ENCODE measurements at places on chromosomes 7 and 10.

GRCh38 chr7:134388336-134389019 lies 70.4 kb downstream of the AKR1B1 start:
- DNase-seq: no peak

DNA sequence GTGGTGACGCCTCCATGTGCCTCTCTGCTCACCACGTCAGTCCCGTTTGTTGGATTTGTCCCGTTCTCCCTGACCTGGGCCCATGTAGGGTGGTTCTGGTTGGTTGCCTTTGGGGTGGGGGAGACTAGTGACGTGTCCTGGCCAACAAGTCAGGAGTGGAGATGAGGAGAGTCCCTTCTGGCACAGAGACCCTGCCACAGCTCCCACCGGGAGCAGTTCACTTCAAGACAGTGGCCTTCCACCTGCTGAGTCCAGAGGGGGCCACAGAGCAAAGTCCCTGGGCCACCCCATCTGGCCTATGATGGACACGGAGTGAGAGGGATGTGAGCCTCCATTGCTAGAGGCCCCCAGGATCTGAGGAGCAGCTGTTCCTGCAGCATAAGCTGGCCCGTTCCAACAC lies 405.6 kb downstream of the TCERG1L start:
- DNase-seq: no peak

DNA sequence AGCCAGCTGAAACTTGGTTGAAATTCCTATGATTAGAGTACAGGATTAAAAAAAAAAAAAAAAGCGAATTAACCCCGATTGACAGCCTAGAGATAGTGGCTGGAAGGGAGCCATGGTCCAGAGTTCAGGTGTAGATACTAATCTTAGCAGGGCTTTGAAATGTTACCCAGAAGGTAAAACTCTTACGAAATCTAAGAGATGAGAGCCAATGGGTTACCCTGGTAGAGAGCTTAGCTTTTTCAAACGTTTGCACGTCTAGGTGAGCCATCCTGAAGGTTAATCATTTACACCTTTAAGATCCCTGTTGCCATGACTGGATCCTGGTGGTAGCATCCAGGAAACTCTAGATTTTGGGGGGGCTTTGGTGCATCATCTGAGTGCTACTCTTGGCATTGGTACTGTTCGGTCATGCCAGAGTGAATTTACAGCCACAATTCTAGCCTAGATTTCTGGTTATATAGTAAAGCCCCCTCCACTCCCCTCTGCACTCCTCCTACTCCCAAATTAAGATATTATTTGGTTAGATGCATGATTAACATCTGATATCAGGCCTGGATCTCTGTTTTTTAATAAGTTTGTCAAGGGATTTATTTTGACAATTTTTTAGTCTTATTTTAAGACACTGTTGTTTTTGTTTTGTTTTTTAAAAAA lies 1.2 kb downstream of the AGFG2 start:
- no peak for DNase-seq

- no peak for DNase-seq
Observed at GRCh38 chr7:157470017-157470322, 133.2 kb downstream of the DNAJB6 start.

GRCh38 chr7:108329514-108329913 lies 126.7 kb downstream of the NRCAM start:
- DNase-seq: no peak

DNA sequence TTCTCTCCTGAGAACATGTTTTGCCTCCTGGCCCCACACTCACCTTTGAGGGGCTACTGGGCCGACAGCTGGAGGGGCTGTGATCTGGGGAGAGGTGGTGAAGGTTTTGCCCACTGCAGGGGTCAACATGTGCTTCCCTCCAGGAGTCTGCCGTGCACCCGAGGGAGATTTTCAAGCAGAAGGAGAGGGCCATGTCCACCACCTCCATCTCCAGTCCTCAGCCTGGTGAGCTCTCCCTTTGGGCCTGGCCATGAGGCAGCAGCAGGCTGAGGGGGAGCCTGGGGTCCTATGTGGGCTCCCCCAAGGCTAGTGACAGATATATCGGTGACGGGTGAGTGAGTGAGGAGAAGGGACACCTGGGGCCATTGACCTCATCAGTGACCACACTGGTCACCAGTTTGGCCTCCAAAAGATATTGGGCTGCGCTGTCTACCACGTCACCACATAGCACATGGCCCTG lies 6.6 kb downstream of the PGAM2 start:
- DNase-seq: no peak

GRCh38 chr10:12419262-12419847 lies 70.0 kb downstream of the CAMK1D start:
- DNase-seq: no peak

DNA sequence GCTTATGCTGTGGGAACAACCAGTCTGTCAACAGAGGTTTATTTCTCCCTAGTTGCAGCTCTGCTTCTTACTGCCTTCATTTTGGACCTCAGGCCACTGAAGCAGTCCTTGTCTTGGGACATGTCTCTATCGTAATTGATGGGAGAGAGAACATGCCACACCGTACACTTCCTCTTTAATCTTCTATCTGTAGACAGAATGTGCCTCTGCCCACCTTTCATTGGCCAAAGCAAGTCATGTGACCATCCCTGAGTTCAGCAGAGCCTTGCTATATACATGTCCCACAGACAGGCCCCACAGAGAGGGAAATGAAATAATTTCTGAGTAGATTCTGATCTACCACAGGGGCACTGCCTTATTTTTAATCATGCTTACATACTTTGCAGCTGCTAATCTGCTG lies 98.0 kb downstream of the KCND2 start:
- DNase-seq: no peak

GRCh38 chr10:62818426-62819011 lies 2.4 kb upstream of the EGR2 start:
- DNase-seq: peak; percentile 34

DNA sequence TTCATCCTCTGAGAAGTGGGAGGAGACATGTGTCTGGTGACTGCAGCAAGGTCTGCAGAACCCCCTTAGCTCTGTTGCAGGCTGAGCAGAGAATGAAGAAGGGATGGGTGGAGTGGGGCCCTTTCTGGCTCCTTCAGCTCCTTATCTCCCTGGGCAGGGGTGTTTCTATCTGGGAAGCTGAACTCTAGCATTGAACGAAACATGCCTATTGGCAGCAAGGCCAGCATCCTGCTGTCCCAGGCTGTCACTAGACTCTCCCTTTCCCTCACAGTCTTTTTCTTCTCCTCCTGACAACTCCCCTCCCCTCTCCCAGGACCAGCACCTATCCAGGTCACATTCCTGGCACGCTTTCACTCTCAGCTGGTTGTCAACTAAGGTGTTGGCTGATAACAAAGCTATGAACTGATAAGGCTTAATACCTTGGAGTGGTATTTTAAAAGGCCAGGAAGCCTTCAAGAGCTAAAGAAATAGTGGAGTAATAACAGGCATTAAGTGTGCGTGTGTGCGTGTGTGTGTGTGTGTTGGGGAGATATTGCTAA lies 128.8 kb upstream of the FZD8 start:
- no peak for DNase-seq

DNA sequence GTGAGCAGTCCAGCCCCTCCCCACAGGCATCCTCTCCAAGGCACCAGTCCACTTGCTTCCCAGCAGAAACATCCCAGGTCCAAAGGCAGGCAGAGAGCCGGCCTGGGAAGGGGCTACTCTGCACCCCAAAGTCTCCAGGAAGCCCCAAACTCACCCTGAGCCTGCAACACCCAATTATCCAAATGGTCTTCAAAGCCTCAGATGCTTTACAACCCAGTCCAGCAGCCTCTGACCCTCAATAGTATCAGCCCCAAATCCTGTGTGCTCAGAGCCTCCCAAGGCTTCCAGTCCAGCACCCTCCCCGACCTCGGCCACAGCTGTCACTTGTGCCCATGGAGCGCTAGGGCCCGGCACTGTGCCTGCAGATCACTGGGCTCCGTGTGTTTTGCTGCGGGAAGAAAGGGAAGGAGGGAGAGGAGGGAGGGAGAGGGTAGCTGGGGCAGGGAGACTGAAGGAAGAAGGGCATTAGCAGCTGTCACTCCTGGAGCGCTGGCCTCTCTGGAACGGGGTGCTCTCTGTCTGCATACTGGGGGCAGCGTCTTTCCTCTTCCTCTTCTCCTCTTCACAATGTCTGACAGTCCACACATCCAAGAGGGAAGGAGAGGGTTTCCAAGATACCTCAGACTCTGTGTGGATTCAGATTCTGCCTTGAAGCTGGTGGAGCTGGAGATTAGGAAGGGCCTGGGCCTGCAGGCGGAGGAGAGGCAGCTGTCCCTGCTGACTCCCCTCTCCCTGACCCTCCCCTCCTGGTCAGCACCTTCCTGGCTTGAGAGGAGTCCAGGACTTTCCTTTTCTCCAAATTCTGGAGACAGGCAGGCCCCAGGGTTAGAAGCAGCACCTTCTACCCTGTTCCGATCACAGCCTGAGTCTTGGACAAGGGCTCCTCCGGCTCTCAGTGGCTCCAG lies 13.2 kb downstream of the CALML5 start:
- DNase-seq: peak; percentile 57

DNA sequence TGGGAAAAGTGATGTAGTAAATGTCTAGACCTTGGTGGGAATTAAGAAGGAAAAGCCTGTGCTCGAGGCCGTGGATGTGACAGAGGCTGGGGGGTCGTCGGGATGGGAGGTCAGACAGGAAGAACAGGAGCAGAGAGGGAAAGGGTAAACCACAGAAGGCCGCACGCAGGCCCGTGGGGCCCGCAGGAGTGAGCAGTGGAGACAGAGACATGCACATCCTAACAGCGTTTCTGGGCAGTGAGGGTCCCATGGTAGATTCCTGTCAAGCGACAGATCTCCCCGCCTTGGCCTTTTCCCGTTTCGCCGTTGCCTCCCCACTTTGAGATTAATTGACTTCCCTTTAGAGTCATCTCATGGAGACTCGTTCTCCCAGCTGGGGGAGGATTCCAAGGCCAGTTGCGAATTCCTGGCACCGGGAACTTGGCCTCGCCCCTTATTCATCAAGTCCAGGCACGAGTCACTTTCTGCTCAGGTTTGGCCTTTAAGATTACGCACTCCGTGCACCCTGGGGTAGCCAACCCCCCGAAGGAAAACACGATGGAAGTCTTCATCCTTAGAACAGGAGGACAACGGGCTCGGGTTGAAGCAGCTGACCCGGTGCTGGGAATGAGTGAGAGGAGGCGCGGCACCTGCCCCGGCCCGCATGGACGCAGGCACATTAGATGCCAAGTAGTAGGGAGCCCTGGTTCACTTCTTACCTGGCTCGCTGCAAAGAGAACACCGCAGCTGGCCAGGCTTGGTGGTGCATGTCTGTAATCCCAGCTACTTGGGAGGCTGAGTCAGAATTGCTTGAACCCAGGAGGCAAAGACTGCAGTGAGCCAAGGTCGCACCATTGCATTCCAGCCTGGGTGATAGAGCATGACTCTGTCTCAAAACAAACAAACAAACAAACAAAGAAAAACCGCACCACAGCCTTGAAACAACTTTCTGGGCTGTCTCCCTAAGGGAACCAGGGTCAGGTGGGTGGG lies 315.2 kb upstream of the SHH start:
- DNase-seq: no peak

DNA sequence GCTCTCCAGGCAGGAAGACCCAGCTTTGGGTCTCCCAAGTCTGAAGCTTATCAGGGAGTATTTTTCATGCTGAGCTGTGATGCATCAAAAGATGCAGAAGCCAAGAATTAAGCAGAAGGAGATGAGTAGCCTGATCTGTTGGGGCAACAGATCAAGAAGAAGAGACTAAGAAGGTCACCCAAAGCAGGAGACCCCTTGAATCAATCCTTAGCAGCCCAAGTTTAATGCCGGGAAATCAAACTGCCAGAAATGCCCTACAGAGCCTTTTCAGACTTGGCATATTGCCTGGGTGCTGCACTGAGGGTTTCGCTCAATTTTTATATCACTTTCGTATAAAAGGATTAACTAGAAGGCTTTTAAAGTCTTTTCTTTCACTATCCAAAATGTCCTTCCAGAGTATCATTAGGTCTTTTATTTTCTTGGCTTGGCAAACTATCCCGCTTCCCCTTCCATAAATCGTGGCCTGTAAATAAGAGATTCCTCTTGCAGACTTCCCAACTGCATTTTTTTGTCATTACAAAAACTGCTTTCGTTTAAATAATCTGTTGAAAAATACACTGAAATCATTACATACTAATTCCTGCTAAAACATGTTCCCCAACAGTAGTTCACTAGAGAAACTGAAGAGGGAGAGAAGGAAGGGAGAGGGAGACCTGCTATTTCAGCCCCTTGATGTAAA lies 49.0 kb upstream of the STK17A start:
- no peak for DNase-seq

DNA sequence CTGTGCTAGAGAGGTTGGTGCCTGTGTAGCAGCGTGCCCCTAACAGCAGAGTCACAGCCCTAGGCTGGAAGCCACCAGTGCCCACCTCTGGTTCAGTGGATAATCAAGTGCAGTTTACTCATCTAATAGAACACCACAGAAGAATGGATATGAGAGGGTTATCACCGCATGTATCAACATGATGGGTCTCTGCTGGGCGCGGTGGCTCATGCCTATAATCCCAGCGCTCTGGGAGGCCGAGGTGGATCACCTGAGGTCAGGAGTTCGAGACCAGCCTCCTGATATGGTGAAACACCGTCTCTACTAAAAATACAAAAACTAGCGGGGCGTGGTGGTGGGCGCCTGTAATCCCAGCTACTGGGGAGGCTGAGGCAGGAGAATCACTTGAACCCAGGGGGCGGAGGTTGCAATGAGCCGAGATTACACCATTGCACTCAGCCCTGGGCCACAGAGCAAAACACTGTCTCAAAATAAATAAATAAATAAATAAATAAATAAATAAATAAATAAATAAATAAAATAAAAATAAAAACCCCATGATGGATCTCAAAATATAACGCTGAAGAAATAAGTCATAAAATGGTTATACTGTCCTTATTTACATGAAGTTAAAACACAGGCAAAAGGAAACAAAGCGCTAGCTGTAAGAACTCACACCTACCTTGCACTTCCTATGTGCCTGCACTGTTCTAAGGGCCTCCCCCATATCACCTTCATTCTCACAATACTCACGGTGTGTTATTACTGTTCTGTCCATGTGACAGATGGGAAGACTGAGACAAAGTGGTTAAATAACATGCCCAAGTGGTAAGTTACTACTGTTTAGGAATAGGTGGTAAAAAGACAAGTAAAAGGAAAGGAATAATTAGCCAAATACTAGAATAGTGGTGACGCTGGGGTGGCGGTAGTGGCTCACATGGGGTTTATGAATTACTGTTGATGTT lies 70.9 kb downstream of the AMZ1 start:
- no peak for DNase-seq

GRCh38 chr7:104878577-104878976 lies 135.4 kb upstream of the KMT2E start:
- DNase-seq: no peak

- DNase-seq: peak; percentile 21
Observed at GRCh38 chr10:3735175-3735574, 49.8 kb downstream of the KLF6 start.

DNA sequence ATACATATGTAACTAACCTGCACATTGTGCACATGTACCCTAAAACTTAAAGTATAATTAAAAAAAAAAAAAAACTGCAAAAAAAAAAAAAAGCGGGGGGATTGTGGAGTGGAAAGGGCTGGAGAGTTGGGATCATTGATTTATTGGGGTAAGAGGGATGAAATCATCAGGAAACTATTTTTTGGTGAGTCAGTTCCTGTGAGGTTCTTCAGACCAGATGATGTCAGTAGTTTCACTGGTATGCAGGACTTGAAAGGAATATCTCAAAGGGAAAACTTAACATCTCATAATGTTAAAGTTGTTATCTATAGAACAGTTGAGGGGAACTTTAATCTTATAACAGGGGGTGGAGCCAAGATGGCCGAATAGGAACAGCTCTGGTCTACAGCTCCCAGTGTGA lies 32.6 kb upstream of the TECTB start:
- no peak for DNase-seq

- no peak for DNase-seq
Observed at GRCh38 chr7:106482091-106482490, 178.9 kb downstream of the CCDC71L start.

All from K562 (cell line).